ENCODE measurements at places on chromosomes 3 and 15. TPM values are rescaled to one million over a fixed set of nuclear protein-coding genes. Genes with fewer than 3 reads are reported as not detected.

A4GNT gene
- total RNA-seq: not detected

ZNF660 gene
- total RNA-seq: 2.6 TPM

SRGAP3 gene
- 0.78 TPM for total RNA-seq

ZNF35 gene
- total RNA-seq: 7.7 TPM

ZMYND10 gene
- total RNA-seq: not detected

SAMMSON gene
- total RNA-seq: not detected

ZNF80 gene
- total RNA-seq: not detected

LRRIQ4 gene
- total RNA-seq: not detected

LIPH gene
- not detected for total RNA-seq

USP8 gene
- total RNA-seq: 57.5 TPM

CD200R1 gene
- total RNA-seq: not detected

CLK3 gene
- total RNA-seq: 57.3 TPM

ACKR2 gene
- not detected for total RNA-seq

PLIN1 gene
- total RNA-seq: not detected

CTXN2 gene
- not detected for total RNA-seq

RYR3 gene
- total RNA-seq: 7.9 TPM

All from SJSA1 (cell line).